ENCODE measurements at places on chromosomes 3 and 15.

GRCh38 chr3:185933374-185934173, 4.2 kb downstream of the TRA2B start:
- no peak for DNase-seq

DNA sequence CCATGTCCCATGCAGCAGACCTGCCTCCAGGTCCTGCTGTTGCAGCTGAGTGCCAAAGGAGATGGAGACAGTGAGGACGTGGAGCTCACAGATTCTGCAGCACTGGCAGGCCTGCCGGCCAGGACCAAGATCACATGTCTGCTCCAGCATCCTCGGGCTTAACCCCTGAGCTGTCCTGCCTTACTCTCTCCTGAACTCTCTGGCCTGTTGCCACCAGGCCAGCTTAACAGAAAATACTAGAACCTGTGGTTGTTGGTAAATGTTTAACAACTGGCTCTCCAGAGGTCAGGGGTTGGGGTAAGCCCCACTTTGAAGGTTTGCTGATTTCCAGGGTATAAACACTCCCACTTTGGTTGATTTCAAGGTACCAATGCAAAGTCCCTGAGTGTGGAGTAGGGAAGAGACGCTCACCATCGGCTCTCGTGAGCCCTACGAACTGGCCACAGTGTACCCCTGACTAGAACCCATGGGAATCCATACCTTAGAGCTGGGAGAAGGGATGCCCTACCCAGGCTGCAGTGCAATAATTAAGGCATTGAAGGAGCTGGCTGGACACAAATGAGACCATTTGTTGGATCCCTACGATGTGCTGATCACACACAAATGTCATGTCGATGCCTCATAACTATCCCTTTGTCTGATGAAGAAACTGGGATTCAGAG, 147.9 kb downstream of the OR4M2 start:
- DNase-seq = no peak

- no peak for DNase-seq
Measured at GRCh38 chr3:139187154-139187553, 142.5 kb upstream of the PRR23C start.

DNA sequence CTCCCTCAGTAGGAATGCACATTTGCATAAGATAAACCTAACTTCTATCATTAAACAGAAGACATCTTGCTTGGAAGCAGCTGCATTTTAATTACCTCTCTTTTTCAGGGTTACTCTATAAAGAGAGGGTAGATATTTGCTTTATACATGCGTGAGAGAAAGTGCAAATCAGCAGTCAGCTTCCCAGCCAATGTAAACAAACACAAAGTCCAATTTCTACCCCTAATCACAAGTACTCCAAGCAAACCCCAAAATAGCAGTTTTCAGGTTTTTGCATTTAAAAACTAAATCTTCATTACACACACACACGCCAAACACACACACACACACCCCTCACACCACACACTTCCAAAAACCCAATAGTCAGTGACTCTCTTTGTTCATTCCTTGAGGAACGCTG, 303.9 kb upstream of the ALCAM start:
- no peak for DNase-seq

GRCh38 chr15:35963326-35963725, 417.4 kb upstream of the DPH6 start:
- DNase-seq = no peak

DNA sequence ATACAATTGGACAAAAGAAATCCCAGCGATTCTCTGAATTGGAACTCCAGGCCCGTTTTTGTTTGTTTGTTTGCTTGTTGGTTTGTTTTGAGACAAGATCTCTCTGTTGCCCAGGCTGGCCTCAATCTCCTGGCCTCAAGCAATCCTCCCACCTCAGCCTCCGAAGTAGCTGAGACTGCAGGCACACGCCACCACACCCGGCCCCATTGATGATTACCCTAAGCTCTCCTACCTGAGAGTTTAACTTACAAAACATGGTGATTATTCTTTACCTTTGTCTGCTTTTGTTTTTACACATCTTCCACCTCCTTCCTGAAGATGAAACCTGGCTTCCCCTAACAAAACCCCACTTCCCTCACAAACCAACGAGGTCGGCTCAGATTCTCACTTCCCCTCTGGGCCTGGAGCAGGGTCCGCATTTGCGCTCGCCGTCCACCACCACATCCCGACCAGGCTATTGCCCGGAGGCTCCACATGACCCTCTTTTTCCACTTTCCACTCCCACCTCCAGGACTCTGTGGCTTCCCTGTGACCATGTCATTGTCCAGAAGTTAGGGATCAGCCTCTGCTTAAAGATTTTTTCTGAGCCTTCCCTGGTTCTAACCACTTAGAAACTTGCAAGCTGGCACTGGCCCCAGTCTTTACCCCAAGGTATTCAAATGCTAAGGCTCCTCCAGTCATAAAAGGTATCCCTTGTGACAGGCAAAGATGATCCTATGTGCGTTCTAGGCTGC, 14.8 kb downstream of the KLHL6 start:
- DNase-seq = no peak

- no peak for DNase-seq
Measured at GRCh38 chr15:69304182-69304545, 5.5 kb downstream of the PAQR5 start.

DNA sequence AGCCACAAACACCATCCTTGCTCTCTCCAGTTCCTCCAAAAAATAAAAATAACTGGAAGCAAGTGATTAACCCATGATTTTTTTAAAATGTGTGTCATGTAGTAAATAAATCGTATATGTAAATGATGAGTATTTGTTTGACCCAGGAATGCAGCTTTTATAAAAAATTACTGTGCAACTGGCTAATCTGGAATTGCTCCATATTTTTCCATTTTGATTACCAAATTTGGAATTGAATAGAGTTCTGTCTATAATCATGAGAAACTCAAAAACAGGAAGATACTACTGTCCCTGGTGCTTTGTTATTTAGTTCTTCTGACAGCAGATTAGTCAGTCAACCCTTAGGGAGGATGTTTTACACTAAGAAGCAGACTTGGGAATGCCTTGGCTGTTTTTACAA, 116.2 kb downstream of the CCNL1 start:
- DNase-seq = no peak

- no peak for DNase-seq
Measured at GRCh38 chr3:95333826-95334225, 1271.0 kb downstream of the NSUN3 start.
